ENCODE measurements at places on chromosomes 16 and 17.

GRCh38 chr17:9064311-9064834, 43.1 kb downstream of the NTN1 start:
- no peak for DNase-seq

- no peak for DNase-seq
Observed at GRCh38 chr17:66733759-66734158, 101.2 kb upstream of the CACNG5 start.

DNA sequence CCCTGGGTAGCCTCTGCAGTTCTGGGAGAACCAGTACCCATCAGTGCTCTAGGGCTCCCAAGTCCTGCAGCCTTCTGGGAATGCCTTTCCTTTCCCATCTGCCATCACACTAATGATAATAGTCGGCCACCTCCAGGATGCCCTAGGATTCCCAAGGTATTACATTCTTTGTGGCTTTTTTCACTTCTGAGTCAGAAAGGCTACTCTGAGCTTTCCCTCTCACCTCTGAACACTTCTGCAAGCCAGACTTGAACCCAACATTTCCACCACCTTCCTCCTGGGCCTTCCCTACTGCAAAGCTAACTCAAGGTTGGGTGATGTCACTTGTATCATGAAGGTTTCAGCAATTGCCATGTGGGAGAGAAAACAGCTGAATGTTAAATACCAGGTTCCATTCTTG, 49.7 kb upstream of the CCL2 start:
- no peak for DNase-seq

DNA sequence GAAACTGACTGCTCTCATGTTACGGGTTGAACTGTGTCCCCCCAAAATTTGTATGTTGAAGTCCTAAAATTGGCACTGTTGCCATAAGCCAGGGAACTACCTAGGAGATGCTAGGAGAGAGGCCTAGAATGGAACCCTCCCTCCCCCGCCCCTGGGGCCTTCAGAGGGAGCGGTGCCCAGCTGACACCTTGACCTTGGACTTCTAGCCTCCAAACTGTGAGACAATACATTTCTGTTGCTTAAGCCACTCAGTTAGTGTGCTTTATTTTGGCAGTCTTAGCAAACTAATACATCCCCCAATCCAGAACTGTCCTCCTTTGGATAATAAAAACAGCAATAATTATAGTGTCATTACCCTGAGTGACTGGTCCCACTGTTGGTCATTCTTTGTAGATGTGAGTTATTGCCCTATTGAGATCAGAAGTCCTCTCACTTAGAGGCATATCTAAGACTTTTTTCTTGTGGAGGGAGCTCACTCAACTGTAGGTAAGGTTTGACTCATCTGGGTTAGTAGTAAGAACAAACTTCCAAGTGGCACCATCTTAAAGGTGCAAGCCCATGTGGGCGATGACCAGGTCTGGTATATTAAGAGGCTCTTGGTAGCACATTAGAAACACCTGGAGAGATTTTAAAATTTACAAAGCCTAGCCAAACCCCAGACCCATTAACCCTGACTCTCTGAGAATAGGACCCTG, 93.0 kb upstream of the HLF start:
- DNase-seq: no peak

DNA sequence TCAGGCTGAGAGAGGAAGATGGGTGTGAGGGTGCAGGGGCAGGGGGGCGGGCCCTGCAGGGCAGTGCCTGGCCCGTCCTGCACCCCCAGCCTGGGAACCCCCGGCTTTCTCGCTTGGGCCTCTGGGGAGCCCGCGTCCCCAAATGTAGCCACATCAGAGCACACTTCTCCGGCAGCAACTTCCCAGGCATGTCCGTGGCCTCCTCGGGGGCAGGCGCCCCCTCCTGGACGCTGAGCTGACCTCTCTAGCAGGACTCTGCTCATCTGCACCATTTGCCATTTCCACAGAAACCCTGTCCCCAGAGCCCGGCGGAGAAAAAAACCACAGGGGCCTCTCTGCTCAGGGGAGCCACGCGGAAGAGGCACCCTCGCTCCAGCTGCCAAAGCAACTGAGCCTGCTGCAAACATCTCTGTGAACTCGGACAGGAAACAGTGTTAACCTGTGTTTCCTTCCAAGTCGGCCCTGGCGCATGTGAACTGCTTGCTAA, 63.4 kb downstream of the KLHDC4 start:
- DNase-seq: peak; percentile 64

DNA sequence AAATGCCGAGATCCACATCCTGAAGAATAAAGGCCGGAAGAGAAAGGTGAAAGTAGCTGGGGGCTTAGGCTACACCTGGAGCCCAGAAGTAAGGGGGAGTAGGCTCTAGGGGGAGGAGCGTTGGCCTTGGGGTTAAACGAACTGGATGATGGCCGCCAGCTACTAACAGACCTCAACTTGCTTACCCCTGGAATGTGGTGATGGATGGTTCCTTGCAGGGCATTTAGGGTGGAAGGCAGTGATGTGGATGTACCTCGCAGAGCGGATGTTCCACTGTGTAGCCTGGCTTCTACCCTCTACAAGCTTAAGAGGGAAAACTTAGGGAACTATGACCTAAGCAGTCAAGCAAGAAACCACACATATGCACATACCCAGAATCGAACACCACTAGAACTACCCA, 2.3 kb upstream of the MAZ start:
- DNase-seq: no peak

- DNase-seq: no peak
Observed at GRCh38 chr17:17435323-17435722, 41.5 kb upstream of the MED9 start.

GRCh38 chr17:82924812-82925211, 85.0 kb upstream of the ZNF750 start:
- DNase-seq: no peak

- DNase-seq: peak; percentile 86
Observed at GRCh38 chr17:64020056-64020766, at the start of gene ICAM2. ICAM2 (minus strand) TSS chr17:64020633; CDS start chr17:64006691, 13,942 bp downstream.

DNA sequence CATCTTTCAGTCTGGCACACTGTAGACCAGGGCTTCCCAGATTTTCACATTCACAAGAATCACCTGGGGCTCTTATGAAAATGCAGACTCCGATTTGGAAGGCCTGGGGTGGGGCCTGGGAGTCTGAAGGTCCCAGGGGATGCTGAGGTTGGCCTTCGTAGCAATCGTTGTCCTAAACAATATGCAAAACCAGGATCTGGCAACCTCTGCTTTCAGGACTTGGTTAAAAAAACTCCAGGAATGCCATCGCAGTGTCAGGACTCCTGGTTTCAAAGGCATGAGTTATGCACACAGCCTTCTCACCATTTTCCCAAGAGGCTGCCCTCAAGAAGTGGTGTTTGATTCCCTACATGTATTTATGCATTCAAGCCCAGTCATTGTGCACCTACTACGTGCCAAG, 6.7 kb downstream of the CLEC19A start:
- DNase-seq: no peak

DNA sequence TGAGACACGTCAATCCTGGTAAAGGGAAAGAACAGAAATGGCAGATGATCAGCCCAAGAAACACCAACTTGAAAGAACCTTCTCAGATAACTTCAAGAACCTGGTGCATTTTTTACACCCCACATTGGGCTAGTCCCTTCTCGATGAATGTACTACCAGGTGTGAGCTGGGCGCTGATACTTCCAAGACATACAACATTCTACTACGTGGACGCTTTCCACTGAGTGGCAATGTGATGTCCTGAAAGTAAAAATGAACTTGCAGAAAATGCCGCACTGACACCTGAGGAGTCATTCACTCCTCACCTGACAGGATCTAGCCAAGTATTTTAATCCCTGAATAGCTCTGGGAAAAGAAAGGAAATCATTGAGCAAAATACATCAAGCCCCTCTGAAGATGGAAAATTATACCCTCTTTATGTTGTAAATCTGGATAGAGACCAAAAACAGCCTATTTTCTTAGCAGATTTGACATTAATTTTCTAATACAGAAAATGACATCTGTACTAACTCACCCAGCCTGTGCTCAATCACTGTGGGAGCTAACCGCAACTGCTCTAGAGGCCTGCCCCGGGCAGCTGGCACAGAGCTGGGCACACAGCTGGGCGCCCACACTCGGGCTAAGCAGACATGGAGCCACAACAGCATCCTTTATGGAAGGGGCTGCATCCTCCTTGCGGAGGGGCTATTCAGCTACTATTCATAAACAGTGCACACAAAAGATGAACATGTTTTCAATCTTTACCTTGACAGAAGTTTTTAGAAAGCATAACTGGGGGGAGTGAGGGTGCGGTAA, 16.2 kb downstream of the SNN start:
- no peak for DNase-seq

- no peak for DNase-seq
Observed at GRCh38 chr16:67235816-67236562, 9.1 kb downstream of the TMEM208 start.

DNA sequence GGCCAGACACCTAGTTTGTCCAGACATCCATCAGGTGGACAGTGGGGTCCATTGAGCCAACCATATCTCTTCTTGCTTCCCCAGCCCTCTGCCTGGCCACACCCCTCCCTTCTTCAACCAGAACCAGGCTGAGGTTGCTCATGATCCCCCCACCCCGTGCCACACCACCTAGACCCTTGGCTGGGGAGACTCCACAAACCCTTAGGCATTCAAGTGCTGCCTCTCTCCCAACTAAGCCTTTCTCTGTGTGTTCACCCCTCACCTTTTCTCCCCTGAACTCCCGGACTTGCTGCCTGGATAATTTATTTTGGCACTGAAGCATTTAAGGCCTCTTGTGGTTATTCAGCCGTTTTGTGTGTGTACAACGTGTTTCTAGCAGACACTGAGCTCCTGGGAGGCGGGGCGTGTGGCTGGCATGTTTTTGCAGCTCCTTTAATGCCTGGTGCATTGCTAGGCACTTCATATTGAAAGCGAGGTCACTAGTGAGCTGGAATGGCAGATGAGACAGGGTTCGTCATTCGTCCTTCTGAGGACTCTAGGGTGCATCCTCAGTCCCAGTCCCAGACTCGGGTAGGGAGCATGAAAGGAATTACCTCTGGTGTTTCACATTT, 28.7 kb downstream of the CACNA1G start:
- DNase-seq: no peak

DNA sequence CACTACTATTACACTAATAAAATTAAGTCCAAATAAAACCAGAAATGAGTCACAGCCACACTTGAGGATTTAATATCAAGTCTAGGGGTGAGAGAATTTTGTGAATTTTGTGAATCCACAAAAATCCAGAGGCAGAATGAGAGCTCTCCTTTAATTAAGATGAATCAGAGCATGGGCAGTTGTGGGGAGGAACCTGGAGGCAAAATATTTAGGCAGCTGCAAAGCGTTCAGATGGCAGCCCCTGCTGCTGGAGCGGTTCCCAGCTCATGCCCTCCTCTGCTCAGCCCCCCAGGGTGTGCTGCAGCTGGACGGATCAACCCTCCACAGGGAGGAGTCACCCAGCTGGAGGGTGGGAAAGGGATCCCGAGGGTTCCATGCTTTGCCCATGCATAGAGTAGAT, 43.4 kb upstream of the IRX6 start:
- no peak for DNase-seq

DNA sequence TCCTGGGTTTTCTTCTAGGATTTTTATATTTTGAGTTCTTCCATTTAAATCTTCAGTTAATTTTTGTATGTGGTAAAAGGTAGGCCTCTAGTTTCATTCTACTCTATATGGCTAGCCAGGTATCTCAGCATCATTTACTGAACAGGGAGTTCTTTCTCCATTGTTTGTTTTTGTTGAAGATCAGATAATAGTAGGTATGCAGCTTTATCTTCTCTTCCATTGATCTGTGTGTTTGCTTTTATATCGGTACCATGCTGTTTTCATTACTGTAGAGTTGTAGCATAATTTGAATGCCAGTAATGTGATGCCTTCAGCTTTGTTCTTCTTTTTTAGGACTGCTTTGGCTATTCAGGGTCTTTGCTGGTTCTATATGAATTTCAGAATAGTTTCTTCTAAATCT, 77.3 kb downstream of the USP22 start:
- DNase-seq: no peak

DNA sequence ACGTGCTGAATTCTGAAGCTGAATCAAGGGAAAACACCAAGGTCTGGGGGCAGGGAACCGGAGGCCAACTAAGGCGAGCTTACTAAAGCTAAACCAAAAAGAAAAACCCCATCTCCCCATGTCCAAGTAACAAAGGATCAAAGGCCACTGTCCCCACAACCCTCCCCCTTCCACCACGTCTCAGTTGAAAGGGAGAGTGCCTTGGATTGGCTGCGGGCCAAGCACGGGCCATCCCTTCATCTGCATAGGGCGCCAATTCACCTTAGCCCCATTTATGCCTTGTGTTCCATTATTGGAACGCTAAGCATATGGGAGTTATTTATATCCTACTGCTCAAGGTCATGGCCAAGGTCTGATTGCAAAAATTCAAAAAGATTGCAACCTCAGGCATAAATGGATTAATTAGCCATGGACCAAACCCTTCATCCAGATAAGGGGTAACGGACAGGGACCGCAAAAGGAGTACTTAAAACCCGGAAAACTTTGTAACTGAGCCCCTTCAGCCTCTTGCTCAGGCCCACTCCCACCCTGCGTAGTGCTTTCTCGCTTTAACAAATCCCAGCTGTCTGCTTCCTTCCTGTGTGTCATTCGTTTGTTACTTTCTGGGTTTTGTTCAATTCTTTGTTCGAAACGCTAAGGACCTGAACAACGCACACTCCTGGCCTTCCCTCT, 740 bp upstream of the ATP6V0D1 start:
- DNase-seq: no peak

- no peak for DNase-seq
Observed at GRCh38 chr17:39143552-39144093, 7.8 kb downstream of the PLXDC1 start.

DNA sequence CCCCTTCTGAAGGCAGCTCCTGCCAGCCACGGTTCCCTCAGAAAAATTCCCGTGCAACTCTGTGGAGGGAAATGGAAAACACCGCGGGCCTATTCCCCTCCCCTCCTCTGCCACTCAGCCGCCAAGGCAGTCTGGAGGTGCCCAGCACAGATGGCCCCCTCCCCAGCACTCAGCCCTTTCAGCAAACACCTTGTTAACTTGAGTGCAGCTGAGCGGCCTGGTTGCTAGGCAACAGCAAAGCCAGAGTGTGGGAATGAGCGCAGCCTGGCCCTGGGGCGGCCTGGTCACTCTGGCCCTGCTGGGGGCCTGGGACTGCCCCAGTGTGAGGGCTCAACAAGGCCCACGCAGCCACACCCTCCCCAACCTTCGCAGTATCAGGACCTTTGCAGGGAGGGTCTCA, 32.8 kb downstream of the CACNA1G start:
- DNase-seq: no peak

Measured in memory B cell (primary cell).